Activated CD4-positive, alpha-beta T cell treated with anti-CD3 and anti-CD28 coated beads, Interleukin-2, amount 10 ng/mL, durations not matched to agents 7 days and 5 days (primary cell): ENCODE measurements at places on chromosomes 6 and 20. TPM values are rescaled to one million over a fixed set of nuclear protein-coding genes. Genes with fewer than 3 reads are reported as not detected.
A peak's percentile ranks its signal among the peaks of the same experiment; 100 is the strongest.

Gene FOXS1
- total RNA-seq, result not detected

Gene GJA10
- not detected for total RNA-seq

Gene BFSP1
- total RNA-seq, result 2.2 TPM

Gene MUC22
- total RNA-seq, result not detected

Gene CLPSL1
- total RNA-seq, result not detected

Gene NTSR1
- total RNA-seq, result 0.94 TPM

Gene HCK
- not detected for total RNA-seq

DNA sequence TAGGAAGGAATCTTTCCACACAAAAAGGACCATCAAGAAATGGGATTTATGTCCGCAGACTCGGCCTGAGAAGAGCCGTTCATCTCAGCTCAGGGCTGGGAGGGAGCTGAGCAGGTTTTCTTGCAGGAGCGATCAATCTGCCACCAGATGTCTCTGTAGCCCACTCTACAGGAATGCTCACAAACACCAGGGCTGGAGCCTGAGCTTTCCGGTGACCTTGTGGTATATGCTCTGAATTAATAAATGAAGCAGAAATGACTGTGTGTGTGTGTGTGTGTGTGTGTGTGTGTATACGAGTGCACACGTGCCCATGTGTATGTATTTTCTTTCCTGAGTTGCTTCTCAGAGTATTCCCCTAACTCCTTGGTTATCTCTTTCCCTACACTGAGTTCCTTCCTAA lies 12.0 kb downstream of the CD83 start:
- peak; percentile 54 for DNase-seq
- H3K36me3 ChIP-seq, result peaks cover 24% of the 10 kb centered on the region
- no peak overlapping the region for H3K27ac ChIP-seq
- H3K4me3 ChIP-seq, result no peak overlapping the region
- H3K27me3 ChIP-seq, result no peaks in the 10 kb centered on the region
- H3K4me1 ChIP-seq, result peaks cover 16% of the 10 kb centered on the region

DNA sequence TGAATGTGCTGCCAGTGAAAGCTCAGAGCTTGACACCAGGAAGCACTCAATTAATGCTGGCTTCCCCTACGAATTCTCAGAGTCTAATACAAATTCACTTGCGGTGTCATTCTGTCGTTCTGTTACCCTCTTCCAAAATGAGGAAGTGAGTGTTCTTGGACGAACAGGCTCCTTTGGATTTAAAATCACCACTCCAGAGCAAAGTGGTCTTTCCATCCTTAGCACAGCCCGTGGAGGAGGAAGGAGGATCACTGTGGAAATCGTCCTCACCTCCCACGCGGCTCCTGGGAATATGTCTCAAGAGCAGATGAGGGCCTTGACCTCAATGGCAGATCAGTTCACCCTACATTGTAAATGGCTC lies 41.7 kb downstream of the RIOK1 start:
- H3K4me3 ChIP-seq, result no peak overlapping the region
- H3K36me3 ChIP-seq, result no peaks in the 10 kb centered on the region
- no peak overlapping the region for H3K27ac ChIP-seq
- no peaks in the 10 kb centered on the region for H3K27me3 ChIP-seq

GRCh38 chr6:83847179-83847578 lies 6.0 kb upstream of the RIPPLY2 start:
- no peak overlapping the region for H3K27ac ChIP-seq
- no peaks in the 10 kb centered on the region for H3K36me3 ChIP-seq
- no peak overlapping the region for H3K4me3 ChIP-seq
- no peaks in the 10 kb centered on the region for H3K4me1 ChIP-seq
- no peak for DNase-seq
- peaks cover 44% of the 10 kb centered on the region for H3K27me3 ChIP-seq

DNA sequence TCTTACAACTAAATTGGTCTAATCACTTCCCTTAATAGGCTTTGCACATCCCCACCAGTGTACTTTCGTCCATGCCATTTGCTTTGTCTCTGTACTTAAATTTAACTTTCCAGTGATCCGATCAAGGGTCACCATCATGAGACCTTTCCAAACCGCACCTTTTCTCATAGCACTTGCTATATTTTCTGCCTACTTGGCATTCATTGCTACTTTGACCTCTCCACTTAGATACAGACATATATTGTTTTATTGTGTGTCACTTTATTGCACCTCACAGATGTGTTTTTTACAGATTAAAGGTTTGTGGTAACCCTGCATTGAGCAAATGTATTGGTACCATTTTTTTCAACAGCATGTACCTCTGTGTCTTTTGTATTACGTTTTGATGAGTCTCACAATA lies 14.8 kb downstream of the SUMO4 start:
- no peak overlapping the region for H3K27ac ChIP-seq
- H3K4me1 ChIP-seq, result peaks cover 18% of the 10 kb centered on the region
- peaks cover 54% of the 10 kb centered on the region for H3K36me3 ChIP-seq
- no peak for DNase-seq
- H3K27me3 ChIP-seq, result no peaks in the 10 kb centered on the region

- H3K4me3 ChIP-seq, result no peak overlapping the region
- peak overlapping the region; percentile 64 for H3K27ac ChIP-seq
- H3K27me3 ChIP-seq, result no peaks in the 10 kb centered on the region
- peak; percentile 28 for DNase-seq
Measured at GRCh38 chr6:138824482-138825144, 28.7 kb downstream of the ECT2L start.

- H3K4me1 ChIP-seq, result peaks cover 21% of the 10 kb centered on the region
- H3K27me3 ChIP-seq, result no peaks in the 10 kb centered on the region
- H3K4me3 ChIP-seq, result no peak overlapping the region
- DNase-seq, result no peak
- peaks cover 7% of the 10 kb centered on the region for H3K36me3 ChIP-seq
Measured at GRCh38 chr6:119255492-119255891, 94.1 kb downstream of the MAN1A1 start.

GRCh38 chr6:55299286-55299985 lies 27.8 kb upstream of the GFRAL start:
- H3K4me1 ChIP-seq, result no peaks in the 10 kb centered on the region
- H3K4me3 ChIP-seq, result no peak overlapping the region
- no peaks in the 10 kb centered on the region for H3K27me3 ChIP-seq
- no peaks in the 10 kb centered on the region for H3K36me3 ChIP-seq

DNA sequence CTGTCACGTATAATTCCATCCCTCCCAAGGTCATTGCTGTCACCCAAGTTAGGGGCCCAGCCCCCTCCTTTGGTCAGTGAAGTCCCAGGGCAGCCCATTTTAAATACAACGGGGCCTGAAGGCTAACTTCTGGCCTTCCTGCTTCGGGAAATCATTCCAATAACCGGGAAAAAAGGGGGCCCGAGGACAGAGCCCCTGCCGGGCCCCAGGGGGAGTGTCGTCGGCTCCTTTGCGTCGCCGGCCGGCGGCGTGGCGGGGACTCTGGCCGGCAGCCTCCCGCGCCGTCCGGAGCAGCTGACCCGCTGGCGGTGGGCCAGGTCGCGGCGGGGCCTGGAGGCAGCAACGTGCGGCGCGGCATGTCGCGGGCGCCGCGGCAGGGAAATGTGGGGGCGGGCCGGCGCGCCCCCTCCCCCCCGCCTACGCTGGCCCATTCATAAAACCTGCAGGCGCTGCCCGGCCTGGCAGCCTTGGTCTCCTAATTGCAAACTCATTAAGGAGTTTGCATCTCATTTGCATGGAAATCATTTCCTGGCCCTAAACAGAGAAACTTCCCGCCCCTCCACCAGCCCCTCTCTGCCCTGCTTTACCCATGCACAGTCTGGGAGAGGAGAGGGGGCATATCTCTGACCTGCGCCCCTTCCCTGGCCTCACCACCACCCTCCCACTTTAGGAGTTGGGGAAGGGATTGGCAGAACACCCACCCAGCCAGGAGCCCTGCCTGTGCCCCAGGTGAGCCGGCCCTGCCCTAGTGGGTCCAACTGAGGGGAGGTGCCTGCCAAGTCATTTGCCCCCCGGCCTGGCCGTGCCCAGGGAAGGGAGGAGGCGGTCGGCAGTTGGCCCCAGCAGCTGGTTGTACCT lies 50.7 kb downstream of the MRPL14 start:
- no peaks in the 10 kb centered on the region for H3K36me3 ChIP-seq
- peaks cover 2% of the 10 kb centered on the region for H3K27me3 ChIP-seq
- H3K4me3 ChIP-seq, result no peak overlapping the region
- DNase-seq, result no peak

- no peak overlapping the region for H3K4me3 ChIP-seq
- no peak overlapping the region for H3K27ac ChIP-seq
- no peaks in the 10 kb centered on the region for H3K27me3 ChIP-seq
- DNase-seq, result no peak
- H3K36me3 ChIP-seq, result no peaks in the 10 kb centered on the region
Measured at GRCh38 chr20:5630071-5630470, 120.1 kb upstream of the SHLD1 start.

GRCh38 chr20:24507182-24507853 lies 37.9 kb downstream of the SYNDIG1 start:
- no peak for DNase-seq
- no peaks in the 10 kb centered on the region for H3K4me1 ChIP-seq
- no peak overlapping the region for H3K27ac ChIP-seq

- H3K27me3 ChIP-seq, result peaks cover 1% of the 10 kb centered on the region
- H3K4me1 ChIP-seq, result no peaks in the 10 kb centered on the region
- DNase-seq, result no peak
- no peak overlapping the region for H3K4me3 ChIP-seq
- no peaks in the 10 kb centered on the region for H3K36me3 ChIP-seq
- no peak overlapping the region for H3K27ac ChIP-seq
Measured at GRCh38 chr6:40499215-40499614, 87.9 kb downstream of the LRFN2 start.

DNA sequence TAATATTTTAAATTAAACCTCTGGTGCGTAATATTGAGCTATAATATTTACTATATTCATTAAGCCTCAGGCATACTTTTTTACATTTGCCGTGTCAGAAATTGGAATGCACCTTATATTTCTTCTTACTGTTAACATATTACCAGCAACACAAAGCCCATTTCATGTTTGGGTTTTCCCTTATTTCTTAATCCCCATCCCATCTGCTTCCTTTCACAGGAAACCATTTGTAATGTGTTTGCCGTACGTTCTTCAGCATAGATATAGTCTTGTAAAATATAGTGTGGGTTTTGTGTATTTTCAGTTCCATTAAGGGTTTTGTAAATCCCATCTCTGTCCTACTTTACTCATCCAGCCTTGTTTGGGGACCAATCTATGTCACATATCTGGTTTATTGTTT lies 6.5 kb downstream of the EYS start:
- H3K27me3 ChIP-seq, result no peaks in the 10 kb centered on the region
- no peaks in the 10 kb centered on the region for H3K36me3 ChIP-seq
- H3K4me1 ChIP-seq, result no peaks in the 10 kb centered on the region
- H3K27ac ChIP-seq, result no peak overlapping the region
- no peak for DNase-seq

- peaks cover 6% of the 10 kb centered on the region for H3K4me1 ChIP-seq
- DNase-seq, result no peak
- no peak overlapping the region for H3K4me3 ChIP-seq
- peaks cover 4% of the 10 kb centered on the region for H3K27me3 ChIP-seq
- no peak overlapping the region for H3K27ac ChIP-seq
Measured at GRCh38 chr6:139551376-139551775, 176.9 kb upstream of the CITED2 start.

DNA sequence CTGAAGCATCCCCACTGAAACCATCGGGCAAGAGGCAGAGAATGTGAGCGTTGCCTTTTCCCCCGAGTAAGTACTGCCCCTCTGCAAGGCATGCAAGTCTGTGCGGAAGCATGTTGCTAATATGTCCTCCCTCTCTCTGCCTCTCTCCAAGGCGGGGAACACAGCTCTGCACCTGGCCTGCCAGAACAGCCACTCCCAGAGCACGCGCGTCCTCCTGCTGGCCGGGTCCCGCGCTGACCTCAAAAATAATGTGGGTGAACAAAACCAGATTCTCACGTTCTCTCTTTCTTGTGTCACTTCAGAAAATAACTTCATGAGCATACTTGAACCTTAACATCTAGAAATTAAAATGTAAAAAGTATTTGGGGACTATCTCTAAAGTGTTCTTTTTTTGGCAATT lies 26.4 kb downstream of the LYRM2 start:
- H3K27ac ChIP-seq, result no peak overlapping the region
- H3K4me1 ChIP-seq, result peaks cover 17% of the 10 kb centered on the region
- no peaks in the 10 kb centered on the region for H3K36me3 ChIP-seq

DNA sequence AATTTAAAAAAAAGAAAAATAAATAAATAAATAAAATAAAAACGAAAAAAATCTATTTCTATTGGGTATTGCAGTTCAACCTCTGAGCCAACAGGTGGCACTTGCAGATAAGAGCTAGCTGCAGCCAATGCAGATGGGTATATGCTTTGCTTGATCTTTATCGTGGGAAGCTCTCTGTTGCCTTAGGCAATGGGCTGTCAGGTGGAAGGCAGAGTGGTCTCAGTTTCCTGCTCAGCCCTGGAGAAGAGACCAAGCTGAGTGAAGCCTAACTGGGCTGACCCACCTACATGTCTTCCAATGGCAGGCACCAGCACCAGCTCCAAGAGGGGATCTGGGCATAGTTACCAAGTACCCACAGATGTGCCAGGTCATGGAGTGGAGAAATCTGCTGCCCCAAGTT lies 95.0 kb downstream of the AK9 start:
- peaks cover 7% of the 10 kb centered on the region for H3K36me3 ChIP-seq
- no peak overlapping the region for H3K4me3 ChIP-seq
- H3K4me1 ChIP-seq, result peaks cover 5% of the 10 kb centered on the region
- H3K27me3 ChIP-seq, result peaks cover 2% of the 10 kb centered on the region

- H3K36me3 ChIP-seq, result no peaks in the 10 kb centered on the region
- no peak overlapping the region for H3K27ac ChIP-seq
- H3K4me3 ChIP-seq, result no peak overlapping the region
- peaks cover 30% of the 10 kb centered on the region for H3K27me3 ChIP-seq
- no peaks in the 10 kb centered on the region for H3K4me1 ChIP-seq
Measured at GRCh38 chr6:12748411-12748810, 31.8 kb downstream of the PHACTR1 start.

DNA sequence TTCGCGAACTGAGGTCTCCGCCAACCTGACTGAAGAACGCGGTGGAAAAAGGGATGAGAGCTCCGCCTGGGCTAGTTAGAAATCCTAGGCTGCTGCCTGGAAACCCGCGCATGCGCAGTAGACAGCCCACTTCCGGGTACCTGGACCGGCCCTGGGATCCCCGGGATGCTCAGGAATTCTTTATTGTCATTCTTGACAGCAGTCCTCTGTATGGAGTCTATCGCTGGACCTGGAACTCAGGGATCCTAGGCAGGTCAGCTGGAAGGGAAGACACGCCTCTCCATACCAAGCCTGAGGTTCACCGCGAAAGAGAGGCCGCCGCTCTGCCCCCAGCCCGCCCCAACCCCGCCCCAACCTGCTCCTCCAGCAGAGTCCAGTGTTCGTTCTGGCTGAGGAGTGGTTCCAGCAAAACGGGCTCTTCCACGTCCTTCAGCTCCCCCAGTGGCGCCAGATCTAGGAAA lies 1379.2 kb upstream of the DEFB115 start:
- H3K4me3 ChIP-seq, result peak overlapping the region; percentile 48
- no peaks in the 10 kb centered on the region for H3K4me1 ChIP-seq
- peaks cover 7% of the 10 kb centered on the region for H3K36me3 ChIP-seq
- DNase-seq, result no peak

DNA sequence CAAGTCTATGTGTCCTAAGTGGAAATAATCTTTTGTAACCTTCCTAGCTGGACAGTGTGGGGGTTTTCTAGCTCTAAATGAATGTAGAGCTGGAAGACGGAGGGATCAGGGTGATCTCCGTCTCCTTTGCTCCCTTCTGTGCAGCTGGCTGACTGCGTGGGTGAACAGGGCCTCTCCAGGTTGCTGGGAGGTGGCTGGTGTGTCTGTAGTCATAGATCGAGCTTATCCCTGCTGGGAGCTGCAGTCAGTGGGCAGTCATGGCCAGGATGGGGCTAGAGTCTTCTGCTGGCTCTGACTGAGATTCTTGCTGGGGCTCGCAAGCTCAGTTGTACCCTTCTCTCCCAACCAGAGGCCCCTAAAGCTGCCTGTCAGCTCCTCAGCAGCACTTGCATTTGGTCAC lies 6.4 kb downstream of the SEC23B start:
- no peak overlapping the region for H3K27ac ChIP-seq
- peaks cover 41% of the 10 kb centered on the region for H3K36me3 ChIP-seq
- H3K4me1 ChIP-seq, result peaks cover 32% of the 10 kb centered on the region
